ENCODE measurements at places on chromosomes 3 and 15.

DNA sequence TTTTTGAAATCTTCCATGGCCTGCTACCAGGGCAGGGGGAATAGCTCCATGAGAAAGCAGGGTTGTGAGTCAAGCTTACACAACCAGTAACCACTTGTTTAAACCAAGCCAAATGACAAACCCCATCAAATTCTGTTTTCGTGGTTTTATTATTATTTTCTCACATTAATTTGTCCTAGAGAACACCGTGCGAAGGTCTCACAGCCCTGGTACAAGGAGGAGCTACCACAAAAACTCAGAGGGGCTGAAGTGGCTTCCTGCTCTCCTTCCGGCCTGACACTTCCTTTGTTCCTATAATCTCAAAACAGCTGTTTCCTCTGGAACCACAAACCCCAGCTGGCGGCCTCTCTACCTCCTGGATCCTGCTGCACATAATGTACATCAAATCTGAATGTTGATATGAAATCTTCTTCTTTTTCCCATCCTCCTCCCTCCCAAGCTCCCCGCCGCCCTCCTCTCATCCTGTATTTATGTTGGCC is 375.9 kb downstream of the MCTP2 start:
- DNase-seq, result no peak

DNA sequence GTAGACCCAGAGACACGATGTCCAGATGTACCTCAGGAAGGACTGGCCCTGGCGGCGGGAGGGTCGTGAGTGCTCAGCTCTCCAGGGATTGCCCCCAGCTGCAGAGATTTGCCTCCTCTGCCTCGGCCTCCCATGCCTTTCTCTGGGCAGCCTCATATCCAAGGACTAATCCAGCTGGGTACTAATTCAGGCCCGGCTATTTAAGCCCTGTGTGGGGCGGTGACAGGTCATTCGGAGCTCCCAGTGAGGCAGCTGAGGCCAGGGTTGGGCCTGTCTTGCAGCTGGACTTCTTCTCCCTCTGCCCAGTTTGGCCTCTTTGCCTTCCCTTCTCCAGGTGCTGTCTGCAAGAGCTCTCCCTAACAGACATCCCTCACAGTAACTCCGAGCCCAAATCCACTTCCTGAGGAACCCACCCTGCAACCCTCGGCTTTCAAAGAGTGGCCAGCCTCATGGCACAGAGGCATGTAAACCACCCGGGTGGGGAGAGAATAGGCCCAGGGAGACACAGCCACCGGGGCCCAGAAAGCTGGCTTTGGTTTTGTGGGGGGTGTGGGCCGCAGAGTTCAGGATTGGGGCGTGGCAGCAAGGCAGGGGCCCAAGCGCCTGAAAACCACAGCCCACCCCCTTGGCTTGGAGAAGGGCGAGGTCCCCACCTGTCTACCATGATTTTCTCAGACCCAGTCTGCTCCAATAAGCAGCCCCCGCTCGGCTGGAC is 85.8 kb downstream of the PPCDC start:
- no peak for DNase-seq

GRCh38 chr3:139629033-139629432 is 48.7 kb downstream of the NMNAT3 start:
- DNase-seq, result peak; percentile 8

DNA sequence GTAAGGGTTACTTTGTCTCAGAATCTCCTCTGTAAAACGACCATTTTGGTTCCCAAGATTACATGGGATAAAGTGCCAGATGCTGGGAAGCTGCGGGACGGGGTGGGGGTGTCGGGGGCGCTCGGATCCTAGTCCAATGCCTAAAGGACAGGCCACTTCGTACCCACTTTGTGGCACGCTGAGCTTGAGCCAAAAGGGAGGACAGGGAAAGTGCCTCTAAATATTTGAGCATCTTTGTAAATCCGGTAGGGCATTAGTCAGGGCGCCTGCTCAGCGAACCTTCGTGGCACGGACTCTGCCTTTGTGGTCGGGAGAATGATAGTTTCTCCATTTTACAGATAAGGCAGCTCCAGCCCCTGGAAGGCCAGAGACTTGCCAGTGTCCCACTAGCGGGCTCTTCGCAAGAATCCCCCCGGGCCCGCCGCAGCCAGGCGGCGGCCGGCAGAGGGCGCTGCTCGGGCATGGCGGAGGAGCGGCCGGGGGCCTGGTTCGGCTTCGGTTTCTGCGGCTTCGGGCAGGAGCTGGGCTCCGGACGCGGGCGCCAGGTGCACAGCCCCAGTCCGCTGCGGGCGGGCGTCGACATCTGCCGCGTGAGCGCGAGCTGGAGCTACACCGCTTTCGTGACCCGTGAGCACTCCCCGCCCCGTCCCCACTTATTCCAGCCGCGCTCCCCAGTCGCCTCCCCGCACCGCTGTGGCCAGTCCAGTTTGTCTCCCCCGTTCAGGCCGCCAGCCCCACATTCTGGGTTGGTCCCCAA is 1.8 kb downstream of the RCCD1 start:
- DNase-seq, result peak; percentile 70

- no peak for DNase-seq
These were observed 204.8 kb upstream of the SLC2A2 start for GRCh38 chr3:171231361-171231760.

DNA sequence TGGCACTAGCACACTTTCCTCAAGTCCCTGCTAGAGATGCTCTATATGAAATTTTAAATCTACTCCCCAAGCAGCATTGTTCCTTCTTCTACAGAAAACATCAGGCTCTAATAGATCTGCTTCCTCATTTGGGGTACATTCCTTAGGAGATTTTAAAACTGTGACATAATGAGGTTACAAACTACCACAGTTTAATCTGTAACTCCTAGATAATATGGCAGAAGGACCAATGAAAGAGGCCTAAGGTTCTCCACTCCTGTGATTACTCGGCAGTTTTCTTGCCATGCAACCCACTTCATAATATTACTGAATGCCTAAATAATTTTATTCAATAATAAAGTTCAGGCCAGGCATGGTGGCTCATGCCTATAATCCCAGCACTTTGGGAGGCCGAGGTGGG is 16.1 kb downstream of the ZNF106 start:
- DNase-seq, result no peak

GRCh38 chr3:159453036-159453435 is 535.6 kb upstream of the IL12A start:
- no peak for DNase-seq

GRCh38 chr3:67018105-67018788 is 20.1 kb downstream of the KBTBD8 start:
- DNase-seq, result no peak

DNA sequence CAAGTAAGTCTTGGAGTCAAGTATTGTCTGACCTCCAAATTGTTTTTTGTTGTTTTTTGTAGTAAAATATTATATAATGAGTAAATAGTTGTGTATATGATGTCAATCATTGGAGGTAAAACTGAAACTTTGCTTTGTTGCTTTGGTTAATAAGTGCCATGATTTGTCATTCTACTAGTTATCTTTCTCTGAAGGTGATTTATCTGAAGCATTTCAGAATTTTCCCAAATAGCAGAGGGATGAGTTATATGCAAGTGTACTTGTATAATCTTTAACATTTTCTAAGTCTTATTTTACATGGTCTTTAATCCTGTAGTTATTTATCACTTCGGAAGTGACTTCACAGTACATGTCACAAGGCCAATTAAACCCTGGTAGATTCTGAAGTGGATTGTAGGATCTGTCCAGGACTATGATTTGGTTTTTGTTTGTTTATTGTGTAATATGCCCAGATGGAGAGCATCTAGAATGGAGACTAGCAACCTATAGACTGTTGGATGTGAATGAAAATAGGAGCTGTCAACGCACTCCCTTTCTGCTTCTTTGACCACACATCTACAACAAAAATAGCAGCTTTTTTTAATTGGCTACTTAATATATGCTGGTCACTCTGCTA is 93.1 kb upstream of the SAMMSON start:
- no peak for DNase-seq

GRCh38 chr15:39327005-39327730 is 253.7 kb upstream of the THBS1 start:
- DNase-seq, result no peak

DNA sequence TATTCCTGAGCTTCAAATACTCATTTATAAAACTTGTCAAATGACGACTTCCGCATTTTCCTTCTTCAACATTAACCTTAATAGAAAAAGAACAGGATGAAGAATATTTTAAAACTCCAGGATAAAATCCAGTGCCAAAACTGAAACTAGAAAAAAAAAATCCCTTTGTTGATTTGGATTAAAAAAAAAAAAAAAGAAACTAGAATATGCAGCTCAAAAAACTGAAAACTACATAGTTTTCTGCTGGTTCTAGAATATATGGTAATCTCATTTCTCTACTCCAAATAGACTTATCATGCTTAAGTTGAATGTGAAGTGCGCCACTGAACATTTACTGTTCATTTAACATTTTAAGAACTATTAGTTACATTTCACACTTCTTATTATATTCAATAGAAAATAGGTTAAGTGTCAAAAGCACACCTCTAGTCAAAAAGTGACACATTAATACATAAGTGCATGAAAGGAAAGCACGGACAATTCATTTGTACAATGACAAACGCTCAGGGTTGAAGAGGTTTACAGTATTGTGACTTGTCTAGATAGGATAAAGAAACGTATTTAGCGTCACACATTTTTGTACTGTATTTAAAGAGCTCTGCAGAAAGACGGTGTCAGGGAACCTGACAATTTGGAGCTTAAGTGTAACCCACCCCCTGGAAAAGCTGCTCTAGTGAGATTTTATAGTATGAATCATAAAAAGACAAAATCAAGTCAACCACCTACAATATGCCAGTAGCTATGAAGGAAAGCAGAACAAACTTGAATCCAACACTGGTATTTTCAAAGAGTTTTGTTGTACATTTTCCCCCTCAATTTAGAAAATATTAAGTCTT is 5.8 kb downstream of the TRA2B start:
- DNase-seq, result no peak

GRCh38 chr3:169002689-169003088 is 660.8 kb downstream of the MECOM start:
- DNase-seq, result no peak

- DNase-seq, result peak; percentile 24
These were observed 103.3 kb upstream of the PRR23E start for GRCh38 chr3:127089486-127090145.

GRCh38 chr3:142897807-142898206 is 8.9 kb upstream of the PCOLCE2 start:
- no peak for DNase-seq

DNA sequence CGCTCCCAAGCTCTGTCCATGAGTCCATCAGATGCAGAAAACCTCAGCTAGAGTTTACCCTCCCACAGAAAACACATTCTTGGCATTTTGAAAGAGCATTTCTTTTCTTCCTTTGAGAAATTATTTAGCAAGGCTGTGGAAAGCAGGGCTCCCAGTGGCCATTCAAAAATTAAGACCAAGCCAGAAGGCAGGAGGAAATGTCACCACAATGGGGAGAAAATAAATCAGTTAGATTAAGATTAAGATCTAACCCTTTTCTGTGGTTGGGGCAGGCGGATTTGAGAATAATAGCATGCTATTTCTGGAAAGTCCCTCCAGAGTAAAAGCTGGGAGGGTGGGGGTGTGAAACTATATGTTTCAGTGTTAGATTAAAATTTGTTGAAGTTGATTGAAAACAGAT is 20.2 kb downstream of the LRIG1 start:
- DNase-seq, result peak; percentile 85

DNA sequence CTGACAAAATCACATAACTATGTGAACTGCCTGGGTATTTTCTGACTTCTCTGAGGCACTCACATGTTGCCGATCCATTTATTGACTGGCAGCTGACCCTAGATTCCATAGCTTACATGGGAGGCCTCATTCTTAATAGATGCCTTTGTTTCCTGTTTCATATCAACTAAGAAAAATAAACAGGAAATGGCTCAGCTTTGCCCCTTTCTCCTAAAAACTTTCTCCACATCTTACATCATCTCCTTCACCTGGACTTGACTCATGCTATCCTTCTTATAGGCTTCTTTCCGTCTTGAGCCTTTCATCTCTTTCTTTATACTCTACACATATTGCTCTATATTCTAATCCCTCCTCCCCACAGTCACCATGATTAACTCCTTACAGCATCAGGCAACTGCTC is 38.0 kb downstream of the TXNRD3 start:
- DNase-seq, result no peak

DNA sequence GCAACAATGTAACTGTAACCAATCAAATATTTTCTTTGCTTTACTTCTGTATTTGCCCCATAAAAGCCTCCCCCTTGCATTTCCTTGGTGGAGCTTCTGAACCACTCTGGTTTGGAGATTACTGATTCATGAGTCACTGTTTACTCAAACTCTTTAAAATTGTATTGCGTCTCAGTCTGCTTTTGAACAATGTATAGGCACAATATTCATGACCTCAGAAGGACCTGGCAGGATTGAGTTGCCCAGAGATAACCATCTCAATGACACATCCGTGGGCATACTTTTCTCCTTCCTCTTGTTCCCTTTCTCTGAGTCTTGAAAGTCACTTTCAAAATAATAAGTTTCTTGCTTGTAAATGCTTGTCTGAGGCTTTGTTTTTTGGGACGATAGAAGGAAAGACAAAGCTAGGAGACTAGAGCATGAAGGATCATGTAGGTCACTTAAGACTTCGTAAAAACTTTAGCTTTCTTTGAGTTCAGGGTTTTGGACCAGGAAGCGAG is 57.1 kb upstream of the POU1F1 start:
- DNase-seq, result peak; percentile 83

- DNase-seq, result peak; percentile 56
These were observed 24.3 kb downstream of the TBC1D21 start for GRCh38 chr15:73897441-73898261.

- DNase-seq, result no peak
These were observed 695.2 kb downstream of the TUSC7 start for GRCh38 chr3:117404730-117405129.

GRCh38 chr15:76177491-76178040 is 117.8 kb downstream of the TMEM266 start:
- no peak for DNase-seq

- no peak for DNase-seq
These were observed 128.9 kb downstream of the AQP9 start for GRCh38 chr15:58267051-58267450.

DNA sequence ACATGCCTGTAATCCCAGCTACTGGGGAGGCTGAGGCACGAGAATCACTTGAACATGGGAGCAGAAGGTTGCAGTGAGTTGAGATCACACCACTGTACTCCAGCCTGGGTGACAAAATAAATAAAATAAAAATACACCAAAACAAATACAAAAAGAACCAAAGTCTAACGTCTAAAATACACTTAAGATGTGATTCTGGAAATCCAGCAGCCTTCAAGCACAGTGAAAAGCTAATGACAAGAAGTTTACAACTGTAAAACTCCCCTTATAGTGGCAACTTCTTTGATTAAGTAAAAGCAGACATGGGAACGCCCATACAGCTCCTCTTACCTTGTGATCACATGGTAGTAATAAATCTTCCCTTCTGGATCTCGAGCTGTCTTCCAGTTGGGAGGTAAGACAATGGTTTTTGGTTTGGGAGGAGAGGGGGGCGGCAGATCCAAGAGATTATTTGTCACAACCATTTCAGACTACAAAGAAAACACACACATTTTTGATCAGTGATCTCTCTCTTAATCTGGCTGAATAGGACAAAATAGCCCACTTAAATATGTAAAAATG is 62.8 kb downstream of the NBEAL2 start:
- no peak for DNase-seq

GRCh38 chr15:59751552-59752413 is 62.7 kb upstream of the BNIP2 start:
- peak; percentile 3 for DNase-seq

GRCh38 chr15:95458721-95459120 is 871.8 kb upstream of the NR2F2 start:
- peak; percentile 28 for DNase-seq
